Gastrocnemius medialis (tissue), 4 donors: ENCODE measurements at places on chromosomes 4 and X. TPM values are rescaled to one million over a fixed set of nuclear protein-coding genes. Genes with fewer than 3 reads are reported as not detected.

NEUROG2 gene
- total RNA-seq: not detected

USP26 gene
- not detected for total RNA-seq

GRCh38 chr4:119695216-119695615 is 66.6 kb upstream of the PDE5A start:
- no peak overlapping the region for H3K4me3 ChIP-seq
- DNase-seq: no peak
- H3K27ac ChIP-seq: no peak overlapping the region
- H3K27me3 ChIP-seq: no peaks in the 10 kb centered on the region

F8A1 gene
- 20.5 TPM for total RNA-seq

DNA sequence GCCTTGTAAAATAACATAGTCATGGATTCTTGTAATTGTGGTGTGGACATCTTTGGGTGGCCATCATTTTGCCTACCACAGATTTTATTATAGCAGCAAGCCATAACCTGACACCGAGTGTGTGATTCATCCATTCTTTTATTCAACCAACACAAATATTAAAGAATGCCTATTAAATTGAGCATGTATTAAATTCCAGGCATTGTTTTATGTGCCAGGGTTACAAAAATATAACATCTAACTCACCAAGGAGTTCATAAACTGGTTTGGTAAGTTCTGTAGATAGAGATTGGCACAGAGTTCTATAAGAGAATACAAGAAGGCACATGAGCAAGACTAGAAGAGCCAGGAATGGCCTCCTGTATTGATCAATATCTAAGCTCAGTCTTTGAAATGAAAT is 18.0 kb downstream of the NBDY start:
- H3K4me1 ChIP-seq: no peaks in the 10 kb centered on the region
- H3K4me3 ChIP-seq: no peak overlapping the region
- H3K36me3 ChIP-seq: no peaks in the 10 kb centered on the region
- H3K27me3 ChIP-seq: no peaks in the 10 kb centered on the region

DNA sequence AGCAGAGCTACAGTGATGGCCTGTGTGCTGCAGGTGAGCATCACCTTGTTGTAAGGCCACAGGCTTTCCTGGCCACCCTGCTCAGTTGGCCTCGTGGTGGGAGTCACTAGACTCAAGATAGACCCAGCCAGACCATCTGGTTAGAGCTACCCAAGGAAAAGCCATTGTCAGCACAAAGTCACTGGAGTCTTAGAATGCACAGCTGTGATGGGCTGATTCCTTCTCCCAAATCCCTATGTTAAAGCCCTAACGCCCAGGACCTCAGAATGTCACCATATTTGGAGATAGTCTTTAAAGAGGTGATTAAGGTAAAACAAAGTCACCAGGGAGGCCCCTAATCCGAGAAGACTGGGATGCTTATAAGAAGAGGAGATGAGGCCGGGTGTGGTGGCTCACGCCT is 173.4 kb downstream of the DHRSX start:
- no peak for DNase-seq
- H3K36me3 ChIP-seq: peaks cover 4% of the 10 kb centered on the region
- no peak overlapping the region for H3K4me3 ChIP-seq
- H3K27ac ChIP-seq: no peak overlapping the region
